ENCODE measurements at places on chromosomes 3 and 15. TPM values are rescaled to one million over a fixed set of nuclear protein-coding genes. Genes with fewer than 3 reads are reported as not detected.

GOLGA6A gene
- total RNA-seq, result 0.08 TPM

GOLGA6L1 gene
- total RNA-seq, result not detected

SNRPA1 gene
- 44.5 TPM for total RNA-seq

DNA sequence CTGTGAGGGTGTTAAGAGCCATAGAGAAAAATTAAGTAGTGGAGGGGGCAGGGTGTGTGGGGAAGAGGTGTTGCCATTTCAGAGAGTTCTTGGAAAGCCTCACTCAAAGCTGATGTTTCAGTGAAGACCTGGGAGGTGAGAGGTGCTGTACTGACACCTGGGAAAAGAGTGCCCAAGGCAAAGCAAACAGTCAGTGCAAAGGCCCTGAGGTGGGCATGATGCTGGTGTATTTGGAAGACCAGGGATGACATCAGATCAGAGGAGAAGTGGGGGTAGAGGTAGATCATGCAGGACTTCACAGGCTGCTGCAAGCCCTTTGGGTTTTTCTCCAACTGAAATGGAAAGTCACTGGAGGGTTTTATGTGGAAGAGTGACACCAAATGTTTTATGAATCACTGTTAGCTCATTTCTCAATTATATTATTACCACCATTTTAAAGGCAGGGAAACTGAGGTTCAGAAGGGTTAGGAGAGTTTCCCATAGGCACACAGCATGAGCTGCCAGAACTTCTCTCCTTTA lies 42.8 kb upstream of the SMAD3 start:
- no peak for ATAC-seq

GRCh38 chr3:95715128-95715527 lies 1099.3 kb upstream of the EPHA6 start:
- ATAC-seq, result no peak
